ENCODE measurements at places on chromosomes 1 and 21.

DNA sequence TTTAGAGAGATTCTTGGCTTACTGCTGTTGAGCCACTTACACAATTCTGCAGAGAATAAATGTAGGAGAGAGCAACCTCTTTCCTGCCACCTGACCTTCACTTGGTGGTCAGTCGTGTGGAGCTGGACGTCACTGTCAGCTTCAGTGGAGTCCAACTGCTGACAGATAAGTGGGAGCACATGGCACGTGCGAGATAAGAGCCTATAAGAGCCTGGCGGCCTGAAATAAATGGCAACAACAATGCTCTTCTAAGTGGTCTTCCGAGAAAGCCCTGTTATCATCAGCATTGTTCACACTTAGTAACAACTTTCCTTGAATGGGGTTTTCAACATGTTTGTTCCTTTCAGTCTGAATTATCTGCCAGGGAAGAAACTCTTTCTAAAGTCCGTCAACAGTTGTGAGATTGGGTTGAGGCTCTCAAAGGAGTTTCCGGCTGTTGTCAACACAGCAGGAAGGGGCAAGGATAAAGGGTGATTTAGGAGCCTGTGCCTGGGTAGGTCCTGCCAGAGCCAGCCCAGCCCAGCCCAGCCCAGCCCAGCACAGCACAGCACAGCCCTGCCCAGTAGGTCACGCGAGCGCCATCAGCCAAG is 57.2 kb upstream of the RUNX1 start:
- no peak for DNase-seq

DNA sequence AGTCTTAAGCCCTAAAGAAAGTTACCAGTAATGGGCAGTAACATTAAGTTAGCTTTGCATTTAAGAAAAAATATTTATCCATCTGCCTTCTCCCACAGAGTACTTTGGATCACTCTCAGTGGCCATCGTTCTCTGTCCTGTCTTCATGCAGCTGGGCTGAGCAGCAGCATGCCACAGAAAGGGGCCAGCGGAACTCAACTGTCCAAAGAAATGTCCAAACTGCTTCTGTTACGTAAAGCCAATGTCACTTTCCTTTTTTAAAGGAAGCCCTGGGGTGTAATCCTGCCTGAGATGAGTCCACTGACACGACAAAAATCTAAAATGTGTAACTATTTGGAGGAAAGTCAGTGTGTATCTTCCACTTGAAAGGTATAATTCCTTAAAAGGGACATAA is 291.6 kb downstream of the SMYD3 start:
- no peak for DNase-seq

GRCh38 chr1:36834586-36834985 is 199.7 kb downstream of the GRIK3 start:
- DNase-seq: no peak

GRCh38 chr1:68178821-68179490 is 53.4 kb downstream of the WLS start:
- DNase-seq: no peak

DNA sequence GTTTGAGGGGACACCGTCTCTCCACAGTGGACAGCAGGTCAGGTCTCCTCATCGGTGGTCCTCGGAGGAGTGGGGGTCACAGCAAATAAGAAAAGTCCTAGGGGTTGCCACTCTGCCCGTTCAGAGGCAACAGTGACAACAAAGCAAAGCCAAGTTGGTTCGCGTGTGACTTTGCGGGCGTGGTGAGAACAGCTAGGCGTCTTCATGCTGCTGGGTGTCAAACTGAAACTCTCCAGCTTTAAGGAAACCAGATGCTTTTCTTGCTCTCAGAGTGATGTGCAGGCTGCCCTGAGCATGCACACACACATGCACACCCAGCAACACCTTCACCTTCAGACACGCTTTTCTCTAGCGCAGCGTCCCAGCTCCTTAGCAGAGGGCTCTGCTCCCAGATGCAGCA is 70.1 kb upstream of the ARHGEF16 start:
- no peak for DNase-seq

DNA sequence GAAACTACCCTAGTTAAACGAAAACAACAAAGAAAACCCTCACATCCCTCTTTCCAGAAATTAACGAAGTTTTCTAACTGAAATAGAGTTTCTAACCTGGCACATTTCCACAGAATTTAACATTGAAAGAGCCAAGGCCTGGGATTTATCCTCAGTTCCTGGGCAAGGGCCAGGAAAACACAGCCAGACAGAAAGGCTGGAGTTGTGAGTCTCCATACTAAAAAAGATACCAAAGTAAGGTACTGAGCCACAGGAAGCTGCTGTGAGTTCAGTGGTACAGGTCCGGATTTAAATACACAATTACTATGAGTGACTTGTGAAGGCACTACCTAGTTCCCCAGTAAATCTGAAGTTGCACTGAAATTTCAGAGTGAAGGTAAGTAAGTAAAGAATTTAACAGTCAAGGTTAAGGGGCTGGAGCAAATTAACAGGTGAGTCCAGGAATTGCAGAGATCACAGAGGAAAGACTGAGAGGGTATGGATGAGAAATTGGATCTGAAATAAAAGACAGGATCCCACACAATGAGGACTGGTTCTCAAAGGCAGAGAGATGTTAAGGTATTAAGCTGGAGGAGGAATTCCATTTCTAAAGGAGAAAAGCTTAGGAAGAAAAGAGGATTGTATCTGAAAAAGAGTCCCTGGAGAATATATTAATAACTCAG is 905 bp downstream of the LIX1L start:
- no peak for DNase-seq

DNA sequence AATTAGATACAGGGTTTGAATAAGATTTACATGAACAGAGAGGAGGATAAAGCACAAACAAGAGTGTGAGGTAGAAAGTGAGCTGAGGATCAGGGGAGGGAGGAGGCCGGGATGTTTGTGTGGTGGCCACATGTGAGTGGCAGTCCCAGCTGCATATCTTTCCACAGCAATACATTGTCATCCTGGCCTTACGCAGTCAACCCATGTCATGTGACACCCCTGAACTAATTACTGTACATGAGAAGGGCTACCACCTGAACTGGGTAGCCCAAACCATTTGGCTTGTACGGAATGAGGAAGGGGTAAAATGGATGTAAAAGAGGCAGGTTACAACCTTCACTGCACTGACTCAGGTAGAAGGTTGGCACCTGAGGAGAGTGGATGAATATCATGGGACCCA is 4.2 kb downstream of the SLAMF7 start:
- DNase-seq: no peak

DNA sequence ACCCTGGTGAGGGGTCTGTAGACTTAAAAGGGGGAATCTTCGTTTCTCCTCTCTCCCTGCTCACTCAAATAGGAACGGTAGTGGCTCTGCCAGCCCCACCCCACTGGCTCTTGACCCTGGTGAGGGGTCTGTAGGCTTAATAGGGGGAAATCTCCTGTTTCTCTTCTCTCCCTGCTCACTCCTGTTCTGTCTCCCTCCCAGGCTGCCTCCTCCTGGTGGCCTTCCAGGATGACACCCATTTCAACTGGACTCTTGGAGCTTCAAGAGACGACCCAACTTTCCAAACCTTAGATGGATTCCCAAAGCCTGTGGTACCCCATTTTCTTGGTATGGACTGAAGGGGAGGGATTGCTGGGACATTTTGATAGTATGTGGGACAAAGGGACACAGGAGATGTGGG is 1.4 kb upstream of the EPHB2 start:
- DNase-seq: no peak

DNA sequence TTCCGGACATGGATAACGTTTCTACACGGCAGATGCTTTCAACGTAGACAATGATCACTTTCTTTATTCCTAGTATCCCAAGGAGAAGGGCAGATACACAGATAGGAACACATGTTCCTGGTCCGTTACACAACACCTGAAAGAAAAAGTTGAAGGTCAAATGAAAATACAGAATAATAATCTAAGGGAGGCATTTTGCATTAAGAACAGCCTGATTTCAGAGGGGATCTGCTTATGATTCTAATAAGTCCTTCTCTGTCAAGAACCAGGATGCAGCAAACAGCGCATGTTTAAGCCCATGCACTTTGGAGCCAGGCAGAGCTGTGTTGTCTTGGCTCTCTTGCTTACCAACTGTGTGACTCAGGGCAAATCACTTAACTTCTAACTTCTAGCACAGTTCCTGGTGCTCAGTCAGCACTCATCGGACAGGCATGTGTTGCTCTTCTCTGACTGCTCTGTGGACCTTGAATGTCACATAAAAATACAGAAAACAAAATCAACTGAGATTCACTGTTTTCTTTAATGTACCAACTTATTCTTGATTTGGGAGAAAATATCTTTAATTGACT is 56.3 kb upstream of the CNN3 start:
- no peak for DNase-seq

DNA sequence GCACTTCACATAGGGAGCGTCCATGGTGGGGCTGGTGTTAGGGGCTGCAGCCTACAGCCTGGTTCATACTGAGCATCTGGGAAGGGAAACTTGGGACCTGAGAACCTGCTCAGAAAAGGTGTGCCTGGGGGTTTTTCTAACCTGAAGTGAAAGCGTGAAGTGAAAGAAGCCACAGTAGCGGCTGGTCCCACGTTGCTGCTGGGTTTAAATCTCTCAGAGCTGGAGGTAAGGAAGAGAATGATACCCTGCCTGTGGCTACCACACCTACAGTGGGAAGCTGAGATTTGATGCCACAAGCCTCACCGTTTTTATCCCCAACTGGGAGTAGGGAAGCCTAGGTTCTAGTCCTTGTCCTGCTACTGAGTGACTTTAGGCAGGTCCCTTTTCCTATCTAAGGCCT is 21.0 kb upstream of the FUCA1 start:
- no peak for DNase-seq

Measured in activated naive CD4-positive, alpha-beta T cell (primary cell).